ENCODE measurements at places on chromosomes 5 and 9.

GRCh38 chr5:54249210-54250028 is 61.0 kb downstream of the ARL15 start:
- DNase-seq: no peak

DNA sequence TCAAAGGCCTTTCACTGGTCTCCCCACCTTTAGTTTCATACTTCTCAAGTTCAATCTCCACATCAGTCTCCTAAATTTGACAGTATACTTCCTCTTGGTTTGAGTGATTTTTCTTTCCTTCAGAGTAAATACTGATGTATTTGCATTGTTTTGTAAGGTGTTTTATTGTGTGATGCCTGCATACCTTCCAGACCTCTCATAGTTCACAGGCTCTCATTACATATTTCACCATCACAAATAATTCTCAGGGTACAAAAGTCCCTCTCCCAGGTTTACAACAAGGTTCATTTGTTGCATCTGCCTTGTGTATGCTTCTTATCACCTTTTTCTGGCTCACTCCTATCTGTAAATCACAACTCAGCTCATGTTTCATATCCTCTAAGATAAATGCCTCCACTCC is 22.2 kb upstream of the TUSC1 start:
- DNase-seq: no peak

GRCh38 chr5:24510523-24510988 is 134.2 kb downstream of the CDH10 start:
- no peak for DNase-seq

- DNase-seq: peak; percentile 84
Measured at GRCh38 chr5:892394-893136, at the start of the genes BRD9 and TRIP13. TSS of gene BRD9 (minus strand) at chr5:892801. CDS start at chr5:892657, 144 bp downstream. TSS of gene TRIP13 (plus strand) at chr5:892884. CDS start at chr5:892999, 115 bp downstream.

GRCh38 chr5:107563959-107564544 is 106.7 kb downstream of the EFNA5 start:
- no peak for DNase-seq

GRCh38 chr9:37944671-37945481 is 40.9 kb upstream of the SLC25A51 start:
- DNase-seq: no peak

- no peak for DNase-seq
Measured at GRCh38 chr9:94713436-94714215, 12.9 kb upstream of the AOPEP start.

DNA sequence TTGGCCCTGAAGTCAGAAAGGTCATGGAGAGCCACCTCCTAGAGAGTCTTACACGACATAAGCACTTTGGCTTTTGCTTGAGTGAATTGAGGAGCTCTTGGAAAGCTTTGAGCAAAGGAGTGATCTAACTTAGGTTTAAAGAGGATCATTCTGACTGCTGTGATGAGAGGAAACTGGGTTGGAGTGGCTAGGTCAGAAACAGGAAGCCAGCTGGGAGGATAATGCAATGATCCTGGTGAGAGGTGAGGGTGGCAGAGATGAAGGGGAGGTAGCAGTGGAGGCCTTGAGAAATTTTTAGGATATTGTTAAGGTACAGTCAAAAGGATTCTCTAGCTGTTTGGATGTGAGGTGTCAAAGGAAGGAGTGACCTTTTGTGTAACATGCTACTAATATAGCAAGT is 32.2 kb upstream of the ROPN1L start:
- DNase-seq: no peak

GRCh38 chr5:150497274-150497988 is 10.5 kb upstream of the NDST1 start:
- no peak for DNase-seq

DNA sequence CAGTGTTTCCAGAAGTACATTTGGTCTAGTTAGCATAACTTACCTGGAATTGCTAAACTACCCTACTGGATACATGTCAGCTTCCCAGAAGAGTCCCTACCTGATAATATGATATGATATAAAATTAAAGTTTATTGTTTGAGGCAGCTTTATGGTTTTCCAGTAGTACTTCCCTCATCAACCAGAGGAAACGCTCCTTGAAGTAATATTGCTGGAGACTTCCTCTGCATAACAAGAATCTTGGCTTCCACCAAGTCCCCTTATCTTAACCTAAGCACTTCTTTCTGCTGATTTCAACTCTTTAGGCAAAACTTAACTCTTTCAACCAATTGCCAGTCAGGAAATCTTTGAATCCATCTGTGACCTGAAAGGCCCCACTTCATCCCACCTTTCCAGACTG is 214.3 kb upstream of the PTGER4 start:
- DNase-seq: no peak

DNA sequence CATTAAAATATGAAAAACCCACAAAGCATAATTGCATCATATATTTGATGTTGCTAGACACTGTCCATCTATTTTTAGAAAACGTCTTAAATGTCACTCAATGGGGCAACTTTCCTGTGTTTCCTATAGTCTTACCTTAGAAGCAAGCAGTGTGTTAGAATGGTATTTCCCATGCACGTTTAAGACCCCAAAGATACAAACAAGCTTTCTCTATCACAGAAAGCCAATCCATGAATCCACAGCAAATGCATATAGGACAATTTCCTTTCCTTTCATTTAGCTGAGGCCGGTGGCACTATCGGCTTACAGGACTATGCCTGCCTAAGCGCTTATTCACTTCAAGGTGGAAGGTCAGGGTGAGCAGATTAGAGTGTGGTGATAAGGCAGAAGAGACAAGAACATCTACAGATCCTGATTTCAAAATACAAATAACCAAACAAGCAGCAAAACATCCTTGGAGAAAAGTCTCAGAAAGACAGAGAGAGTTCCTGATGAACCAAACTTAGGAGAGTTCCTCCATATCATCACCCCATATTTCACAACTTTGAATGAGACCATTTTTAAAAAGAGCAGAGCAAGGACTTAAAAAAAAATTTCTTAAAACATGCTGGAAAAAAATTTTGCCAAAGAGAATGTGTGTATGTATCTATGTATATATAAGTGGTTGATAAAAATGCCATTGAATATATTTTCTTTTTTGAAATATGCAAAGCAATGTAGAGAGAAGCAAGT is 57.2 kb downstream of the MEF2C start:
- DNase-seq: no peak

DNA sequence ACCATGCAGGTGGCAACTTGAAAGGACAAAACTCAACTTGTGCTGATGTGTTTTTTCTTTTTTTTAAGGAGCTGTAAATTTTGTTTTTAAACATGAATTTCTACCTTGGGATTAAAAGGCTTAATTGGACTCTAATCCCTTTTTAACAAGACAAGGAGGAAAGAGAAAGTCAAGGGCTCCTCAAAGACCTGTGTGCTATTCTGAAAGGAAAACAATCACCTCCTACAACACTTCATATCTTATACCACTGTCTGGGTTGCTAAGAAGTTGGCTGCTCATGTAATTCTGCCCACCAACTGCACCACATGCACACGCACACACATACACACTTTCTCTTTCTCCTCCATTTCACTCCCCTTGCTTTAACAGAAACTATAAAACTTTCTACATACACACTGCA is 78.6 kb downstream of the SH3RF2 start:
- DNase-seq: no peak

DNA sequence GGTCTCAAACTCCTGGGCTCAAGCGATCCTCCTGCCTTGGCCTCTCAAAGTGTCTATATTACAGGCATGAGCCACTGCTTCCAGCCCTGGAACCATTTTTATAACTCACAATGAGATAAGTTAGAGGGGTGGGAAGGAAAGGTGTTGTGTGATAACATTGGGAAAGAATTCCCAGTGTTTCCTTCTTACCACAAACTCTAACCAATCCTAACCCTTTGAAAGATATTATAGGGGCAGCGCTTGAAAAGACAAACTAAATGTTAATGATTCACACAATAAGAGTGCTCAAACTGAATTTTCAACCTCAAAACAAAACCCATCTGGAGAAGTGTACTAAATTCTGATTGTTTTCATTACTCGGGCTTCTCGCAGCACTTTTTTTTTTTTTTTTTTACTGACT is 109.7 kb downstream of the TSSK1B start:
- DNase-seq: no peak

DNA sequence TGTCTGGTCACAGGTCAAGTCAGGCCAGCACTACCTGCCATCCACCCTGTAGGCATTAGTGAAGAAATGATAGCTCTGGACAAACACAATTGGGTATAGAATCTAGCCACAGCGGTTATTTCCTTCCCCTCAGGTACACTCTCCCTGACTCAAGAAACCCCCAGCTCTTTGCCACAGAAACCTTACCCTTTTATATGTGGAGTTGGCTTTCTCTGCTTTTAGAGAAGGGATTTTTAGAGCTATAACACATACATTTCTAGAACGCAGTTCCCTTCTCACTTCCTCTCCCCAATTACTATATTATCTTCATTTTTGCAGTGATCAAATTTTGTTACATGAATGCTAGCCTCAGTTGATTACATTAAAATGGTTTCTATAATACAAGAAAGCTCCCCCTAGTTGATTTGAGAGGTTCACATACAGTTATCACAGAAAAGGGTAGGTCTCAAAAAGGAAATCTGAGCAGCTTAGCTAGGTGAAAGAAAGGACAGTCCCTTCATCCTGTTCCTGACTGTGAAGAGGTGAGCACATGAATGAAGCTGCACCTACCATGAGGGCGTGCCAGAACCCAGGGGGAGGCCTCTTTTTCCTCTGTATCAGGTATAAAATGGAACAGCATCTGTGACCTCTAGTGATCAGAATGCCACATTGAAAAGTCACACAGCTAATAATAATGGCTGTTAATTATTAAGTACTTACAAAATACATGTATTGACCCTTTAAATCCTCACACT is 425.6 kb downstream of the KIAA0825 start:
- no peak for DNase-seq

DNA sequence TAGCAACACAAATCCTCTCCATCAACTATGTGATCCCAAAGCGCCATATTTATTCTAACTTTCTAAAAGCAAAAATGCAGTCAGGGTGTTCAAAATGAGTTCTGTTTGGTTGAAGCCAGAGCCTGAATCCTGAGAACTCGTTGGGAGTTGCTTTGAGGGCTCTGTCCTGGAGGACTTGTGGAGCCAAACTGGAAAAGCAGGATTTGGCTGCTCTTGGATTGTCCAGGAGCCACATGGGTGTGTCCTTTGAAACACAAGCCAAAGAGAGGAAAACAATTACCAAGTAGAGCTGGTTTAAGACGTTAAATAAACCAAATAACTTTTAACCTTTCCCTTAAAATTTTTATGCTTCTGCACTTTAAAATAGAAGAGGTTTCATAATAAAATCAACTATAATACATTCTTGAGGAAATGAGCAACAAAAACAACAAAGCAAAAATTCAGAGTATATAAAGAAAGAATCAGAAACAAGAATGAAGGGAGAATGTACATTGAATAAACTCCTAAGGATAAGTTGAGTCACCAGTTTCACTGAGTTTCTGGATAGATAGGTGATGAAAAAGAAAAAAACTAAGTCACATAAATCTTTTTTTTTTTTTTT is 13.5 kb downstream of the C5orf46 start:
- DNase-seq: no peak

- DNase-seq: no peak
Measured at GRCh38 chr9:89748021-89748670, 143.3 kb downstream of the GADD45G start.

- no peak for DNase-seq
Measured at GRCh38 chr9:125970340-125970739, 223.2 kb downstream of the PBX3 start.

- DNase-seq: no peak
Measured at GRCh38 chr5:74361406-74362358, 278.8 kb downstream of the ENC1 start.

- no peak for DNase-seq
Measured at GRCh38 chr5:2910401-2911175, 159.1 kb upstream of the IRX2 start.

DNA sequence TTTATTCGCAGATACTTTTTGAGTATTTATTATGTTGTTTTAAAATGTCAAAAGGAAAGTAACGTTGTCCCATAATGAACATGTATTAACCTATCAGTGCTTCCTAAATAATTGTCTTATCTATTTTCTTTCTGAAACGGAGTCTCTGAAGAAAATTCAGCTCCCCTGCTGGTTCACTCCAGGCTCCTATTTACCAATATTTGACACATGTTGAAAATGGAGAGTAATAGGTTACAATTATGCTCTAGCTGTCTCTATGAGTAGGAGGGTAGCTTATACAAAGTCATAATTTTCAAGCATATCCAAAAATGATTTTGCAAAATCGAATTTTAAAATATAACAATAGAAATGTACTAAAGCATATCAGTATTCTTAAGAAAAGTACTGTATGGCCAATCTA is 844.1 kb downstream of the CDH18 start:
- no peak for DNase-seq

DNA sequence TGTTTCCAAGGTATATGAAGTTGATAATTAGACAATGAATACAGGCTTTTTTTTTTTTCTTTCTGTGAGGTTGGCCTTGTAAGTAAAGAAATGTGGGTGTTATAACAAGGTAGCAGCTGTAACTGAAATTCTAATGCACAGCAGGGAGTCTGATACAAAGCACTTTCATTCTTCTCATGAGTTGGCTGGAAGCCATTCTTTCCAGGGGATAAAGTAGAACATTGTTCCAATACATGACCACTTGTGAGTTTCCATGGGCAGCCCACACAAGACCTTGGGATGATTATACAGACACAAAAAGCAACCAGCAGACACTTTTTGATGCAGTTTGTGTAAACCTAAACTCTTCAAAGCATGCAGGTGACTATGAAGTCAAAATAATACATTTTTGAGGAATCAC is 1785.9 kb upstream of the WWC1 start:
- no peak for DNase-seq

DNA sequence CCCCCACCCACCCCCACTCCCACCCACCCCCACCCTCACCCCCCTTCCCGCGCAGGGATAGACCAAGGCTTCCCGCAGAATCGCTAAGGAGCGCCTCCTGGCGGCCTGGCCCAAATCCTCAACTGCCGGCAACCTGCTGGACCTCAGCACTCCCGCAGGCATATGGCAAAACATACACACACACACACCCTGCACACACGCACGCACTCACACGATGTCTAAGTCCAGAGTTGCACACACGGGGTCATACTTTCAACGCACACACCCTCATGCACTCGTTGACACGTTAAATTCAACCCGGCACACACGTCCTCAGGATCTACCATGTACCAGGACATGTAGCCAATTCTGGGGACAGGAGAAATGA is 1.7 kb downstream of the CPLX2 start:
- DNase-seq: no peak

DNA sequence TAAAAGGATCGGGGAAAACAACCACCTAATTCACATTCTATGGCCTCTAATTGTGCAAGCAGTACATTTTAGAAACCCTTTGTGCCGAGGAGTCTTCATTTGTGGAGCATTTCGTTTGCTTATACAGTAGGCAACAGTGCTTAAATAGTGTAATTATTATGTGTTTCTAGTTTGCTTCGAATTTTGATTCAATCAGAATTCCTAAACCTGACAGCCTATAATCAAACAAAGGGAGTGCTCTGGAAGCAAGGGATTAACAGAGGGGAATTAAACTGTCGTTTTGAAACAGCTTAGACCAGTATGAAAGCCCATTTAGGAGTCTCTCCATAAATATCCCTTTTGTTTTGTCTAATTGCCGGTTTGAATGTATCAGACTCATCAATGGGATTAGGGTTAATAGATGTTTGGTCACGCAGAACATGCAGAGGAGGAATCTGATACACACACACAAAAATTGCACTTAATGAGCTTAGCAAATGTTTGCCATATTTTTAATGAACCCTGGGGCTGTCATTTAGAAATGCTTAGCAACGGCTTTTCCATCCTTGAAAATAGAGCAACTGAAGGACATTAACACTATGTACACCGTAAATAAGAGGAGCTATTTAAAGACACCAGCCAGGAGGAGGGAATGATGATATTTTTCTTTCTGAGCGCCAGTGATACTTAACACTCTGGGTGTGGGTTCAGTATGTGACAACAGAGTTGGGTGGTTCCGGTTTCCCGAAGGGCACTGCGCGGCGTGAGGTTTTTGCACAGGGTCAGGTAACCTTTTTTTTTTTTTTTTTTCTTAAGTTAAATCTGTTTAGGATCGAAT is 404.7 kb downstream of the TLE4 start:
- DNase-seq: no peak

Measured in T-helper 17 cell (primary cell).